Activated CD8-positive, alpha-beta T cell treated with anti-CD3 and anti-CD28 coated beads for 36 hours (primary cell): ENCODE measurements at places on chromosomes 1 and 21. TPM values are rescaled to one million over a fixed set of nuclear protein-coding genes. Genes with fewer than 3 reads are reported as not detected.

EFNA3 gene
- total RNA-seq: 5.1 TPM

C1orf226 gene
- 0.07 TPM for total RNA-seq

GRCh38 chr1:116257836-116258235, 115.2 kb upstream of the ATP1A1 start:
- no peak for DNase-seq

DNA sequence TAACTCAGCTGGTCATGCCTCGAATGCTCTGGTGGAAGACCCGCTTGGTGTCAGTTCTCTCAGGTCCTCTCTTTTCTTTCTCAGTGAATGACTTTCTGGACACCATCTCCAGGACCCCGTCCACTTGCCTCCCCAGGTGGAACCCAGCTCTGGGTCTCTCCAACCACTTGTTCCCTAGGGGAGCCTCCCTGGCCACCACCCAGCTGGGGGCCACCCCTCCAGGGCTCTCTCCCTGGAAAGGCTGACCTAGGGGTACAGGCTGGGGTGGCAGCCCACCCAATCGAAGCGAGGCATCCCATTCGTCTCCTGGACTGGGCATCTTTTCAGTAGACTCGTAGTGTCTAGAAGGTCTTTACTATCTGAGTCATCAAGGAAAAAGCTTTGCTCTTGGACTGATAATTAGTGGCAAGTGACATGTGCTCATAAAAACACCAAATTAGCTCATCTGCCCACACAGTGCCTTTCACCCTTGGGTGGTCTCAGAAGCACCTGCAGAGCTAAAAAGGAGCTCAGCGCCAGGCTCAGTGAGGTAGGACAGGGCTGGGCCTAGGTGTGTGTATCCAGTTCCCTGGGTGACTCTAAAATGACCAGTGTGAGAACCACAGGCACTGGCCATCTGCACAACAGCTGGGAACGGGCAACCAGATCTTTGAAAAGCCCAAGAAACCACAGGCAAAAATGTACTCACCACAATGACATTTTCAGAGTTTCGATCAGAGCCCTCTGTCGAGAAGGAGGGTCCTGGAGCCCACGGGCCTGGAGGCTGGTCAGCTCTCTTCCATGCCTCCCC, 2.4 kb upstream of the PDXK start:
- DNase-seq: peak; percentile 26
